ENCODE measurements at places on chromosomes 2 and 18.
A peak's percentile ranks its signal among the peaks of the same experiment; 100 is the strongest.

DNA sequence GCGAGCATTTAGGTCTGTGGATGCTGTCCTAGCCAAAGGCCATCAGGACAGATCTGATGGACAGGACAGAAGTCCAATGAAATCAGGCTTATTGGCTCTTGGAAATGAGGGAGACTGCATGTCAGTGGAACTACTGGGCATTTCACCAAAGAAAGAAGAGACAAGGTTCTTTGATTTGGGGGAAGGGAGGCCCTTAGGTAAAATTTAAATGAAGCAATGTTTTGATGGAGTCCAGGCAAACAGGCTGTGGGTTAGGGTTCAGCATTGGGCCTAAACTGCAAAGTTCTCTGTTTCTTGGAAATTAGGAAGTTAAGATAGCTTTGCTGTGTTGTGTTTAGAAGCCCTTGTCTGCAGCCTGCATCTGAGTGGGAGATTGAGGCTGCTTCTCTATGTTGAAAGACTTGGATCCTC is 31.6 kb upstream of the RNF149 start:
- DNase-seq = no peak

DNA sequence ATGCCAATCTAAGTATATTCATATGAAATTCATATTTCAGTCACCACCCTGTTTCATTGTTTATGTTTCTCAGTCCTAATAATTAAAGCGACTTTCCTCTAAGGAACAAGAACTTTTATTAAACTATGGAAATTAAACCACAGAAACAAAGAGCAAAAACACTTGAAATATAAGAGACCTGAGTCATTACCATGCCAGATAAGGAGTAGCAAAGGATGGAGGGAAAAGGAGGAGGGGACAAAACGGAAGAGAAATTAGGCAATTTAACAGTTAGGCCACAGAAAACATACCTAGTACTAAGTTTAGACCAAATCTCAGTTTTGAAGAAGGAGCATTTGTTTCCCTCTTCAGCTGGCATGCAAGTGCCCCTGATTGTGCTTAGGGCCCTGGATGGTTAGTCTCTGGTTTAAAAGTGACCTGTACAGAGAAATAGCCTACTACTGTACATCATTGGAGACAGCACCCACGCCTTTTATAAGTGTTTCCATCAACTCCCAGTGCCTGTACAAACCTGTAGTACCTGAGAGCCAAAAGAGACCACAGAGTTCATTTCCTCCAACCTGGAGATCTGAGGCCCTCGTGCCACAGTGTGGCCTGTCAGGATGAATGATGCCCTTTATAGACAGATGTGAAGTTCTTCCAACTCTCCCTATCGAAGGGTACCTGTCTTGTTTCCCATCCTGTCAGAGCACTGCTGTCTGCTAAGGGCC is 74.5 kb downstream of the SPATS2L start:
- DNase-seq = no peak

- DNase-seq = peak; percentile 2
Measured at GRCh38 chr18:35376393-35376741, 770 bp downstream of the ZNF396 start.

GRCh38 chr2:219569041-219569440 is 2.3 kb downstream of the OBSL1 start:
- DNase-seq = no peak

- DNase-seq = no peak
Measured at GRCh38 chr2:233433029-233433428, 78.7 kb downstream of the DGKD start.

GRCh38 chr2:144523596-144524117 is 3.7 kb upstream of the ZEB2 start:
- no peak for DNase-seq

DNA sequence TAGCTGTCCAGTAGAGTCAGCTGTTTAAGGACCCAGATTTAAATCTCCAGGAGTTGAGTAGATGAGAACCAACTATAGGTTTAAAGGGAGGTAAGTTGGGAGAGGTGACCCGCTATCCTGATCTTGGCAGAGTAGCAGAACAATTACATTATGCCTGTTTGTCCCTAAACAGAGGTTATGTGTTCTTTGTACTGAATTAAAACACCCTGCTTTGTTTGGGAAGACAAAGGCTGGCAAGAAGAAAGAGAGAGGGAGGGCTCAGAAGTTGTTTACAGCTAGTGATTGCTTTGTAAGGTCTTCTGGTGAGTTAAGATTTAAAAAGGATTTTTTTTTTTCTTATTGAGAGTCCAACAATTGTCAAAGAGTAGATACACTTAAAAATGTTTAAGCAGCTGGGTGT is 37.3 kb downstream of the USP14 start:
- no peak for DNase-seq

DNA sequence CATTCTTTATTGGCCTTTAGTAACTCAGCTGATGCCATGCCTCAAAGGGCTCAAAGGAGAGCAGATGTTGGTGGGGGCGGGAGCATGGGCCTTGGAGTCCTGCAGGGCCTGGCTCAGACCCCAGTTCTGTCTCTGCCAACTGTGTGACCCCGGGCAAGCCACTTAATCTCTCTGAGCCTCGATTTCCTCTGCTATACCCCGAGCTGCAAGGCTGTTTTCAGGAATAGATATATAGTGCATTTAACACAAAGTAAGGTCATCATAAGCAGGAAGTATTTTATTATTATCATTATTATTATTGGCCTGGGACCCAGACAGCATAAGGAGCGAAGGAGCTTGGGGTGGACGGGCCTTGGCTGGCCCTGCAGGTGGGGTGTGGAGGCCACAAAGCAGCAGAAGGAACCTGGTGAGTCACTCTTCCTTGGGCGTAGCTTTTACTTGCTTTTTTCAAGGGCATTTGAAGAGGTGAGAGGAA is 162.7 kb downstream of the INHBB start:
- DNase-seq = no peak

- DNase-seq = no peak
Measured at GRCh38 chr2:215626812-215627281, 191.0 kb upstream of the FN1 start.

DNA sequence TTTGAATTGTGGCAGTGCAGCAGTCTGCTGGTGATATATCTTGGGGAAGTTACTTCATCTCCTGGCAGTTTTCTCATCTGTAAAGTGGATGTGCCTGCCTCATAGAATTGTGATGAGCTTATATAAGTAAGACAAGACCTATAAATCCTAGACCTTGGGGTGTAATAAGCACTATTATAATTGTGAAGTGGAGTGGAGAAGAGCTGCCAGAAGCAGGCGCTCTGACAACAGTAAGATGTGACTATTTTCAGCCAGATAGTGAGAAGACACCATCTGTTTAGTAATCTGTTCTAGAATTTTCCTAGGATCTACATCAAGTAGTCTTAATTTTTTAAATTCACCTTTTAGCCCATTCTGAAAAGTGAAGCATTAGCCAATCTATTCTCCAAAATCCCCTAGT is 85.6 kb upstream of the TSPYL6 start:
- DNase-seq = no peak

DNA sequence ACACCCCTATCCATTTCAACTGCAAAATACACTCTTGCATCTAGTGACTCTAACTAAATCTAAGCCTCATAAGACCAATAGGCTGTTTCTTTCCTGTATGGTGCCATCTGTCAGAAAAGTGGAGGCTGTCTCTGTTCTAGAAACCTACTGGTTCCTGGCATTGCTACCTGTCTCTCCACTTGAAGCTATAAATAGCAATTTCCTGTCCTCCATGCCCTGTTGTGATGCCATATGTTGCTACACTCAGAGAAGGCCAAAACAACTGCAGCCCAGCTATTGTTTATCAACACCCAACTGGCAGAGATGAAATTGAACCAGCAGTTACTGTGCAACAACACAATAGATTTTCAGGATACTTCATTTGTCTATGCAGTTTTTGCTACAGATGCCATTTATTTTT is 1355.1 kb upstream of the SLC39A10 start:
- no peak for DNase-seq

DNA sequence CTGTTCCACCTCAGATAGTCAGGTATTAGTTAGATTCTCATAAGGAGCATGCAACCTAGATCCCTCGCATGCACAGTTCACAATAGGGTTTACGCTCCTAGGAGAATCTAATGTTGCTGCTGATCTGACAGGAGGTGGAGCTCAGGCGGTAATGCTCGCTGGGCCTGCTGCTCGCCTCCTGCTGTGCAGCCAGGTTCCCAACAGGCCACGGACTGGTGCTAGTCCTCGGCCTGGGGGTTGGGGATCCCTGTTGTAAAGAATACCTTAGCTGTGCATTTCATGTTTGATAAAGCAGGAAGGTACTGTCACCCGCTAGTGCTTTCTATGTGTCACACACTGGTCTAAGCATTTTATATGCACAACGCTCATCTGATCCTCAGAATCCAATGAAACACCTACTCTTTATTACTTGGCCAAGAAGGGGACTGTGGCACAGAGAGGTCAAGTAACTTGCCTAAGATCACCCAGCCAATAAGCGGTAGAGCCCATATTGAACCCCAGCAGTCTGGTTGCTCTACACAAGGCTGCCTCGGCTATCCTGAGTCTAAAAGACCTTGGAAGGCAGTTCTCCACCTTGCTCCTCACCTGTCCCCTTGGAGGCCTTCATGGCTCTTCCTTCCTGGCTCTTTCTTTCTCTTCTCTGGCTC is 35.8 kb downstream of the SLC4A3 start:
- DNase-seq = no peak

- no peak for DNase-seq
Measured at GRCh38 chr2:241197947-241198346, 9.5 kb downstream of the ANO7 start.

DNA sequence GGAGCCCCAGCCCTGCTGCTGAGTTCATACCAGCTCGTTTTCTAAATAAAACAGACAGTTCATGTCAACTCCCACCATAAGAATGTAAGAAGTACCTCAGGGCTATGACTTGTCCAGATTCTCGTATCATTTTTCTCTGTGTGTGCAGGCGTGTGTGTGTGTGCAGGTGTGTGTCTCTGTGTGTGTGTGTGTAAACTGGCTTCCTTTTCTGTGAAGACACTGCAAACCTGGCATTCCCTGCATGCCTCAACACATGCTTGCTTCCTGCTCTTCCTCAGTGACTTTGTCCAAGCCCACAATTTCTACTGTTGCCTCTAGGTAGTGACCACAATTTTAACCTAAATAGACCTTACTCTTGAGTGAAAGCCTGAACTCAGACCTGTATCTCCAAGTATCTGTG is 879.0 kb downstream of the SLC4A3 start:
- no peak for DNase-seq

DNA sequence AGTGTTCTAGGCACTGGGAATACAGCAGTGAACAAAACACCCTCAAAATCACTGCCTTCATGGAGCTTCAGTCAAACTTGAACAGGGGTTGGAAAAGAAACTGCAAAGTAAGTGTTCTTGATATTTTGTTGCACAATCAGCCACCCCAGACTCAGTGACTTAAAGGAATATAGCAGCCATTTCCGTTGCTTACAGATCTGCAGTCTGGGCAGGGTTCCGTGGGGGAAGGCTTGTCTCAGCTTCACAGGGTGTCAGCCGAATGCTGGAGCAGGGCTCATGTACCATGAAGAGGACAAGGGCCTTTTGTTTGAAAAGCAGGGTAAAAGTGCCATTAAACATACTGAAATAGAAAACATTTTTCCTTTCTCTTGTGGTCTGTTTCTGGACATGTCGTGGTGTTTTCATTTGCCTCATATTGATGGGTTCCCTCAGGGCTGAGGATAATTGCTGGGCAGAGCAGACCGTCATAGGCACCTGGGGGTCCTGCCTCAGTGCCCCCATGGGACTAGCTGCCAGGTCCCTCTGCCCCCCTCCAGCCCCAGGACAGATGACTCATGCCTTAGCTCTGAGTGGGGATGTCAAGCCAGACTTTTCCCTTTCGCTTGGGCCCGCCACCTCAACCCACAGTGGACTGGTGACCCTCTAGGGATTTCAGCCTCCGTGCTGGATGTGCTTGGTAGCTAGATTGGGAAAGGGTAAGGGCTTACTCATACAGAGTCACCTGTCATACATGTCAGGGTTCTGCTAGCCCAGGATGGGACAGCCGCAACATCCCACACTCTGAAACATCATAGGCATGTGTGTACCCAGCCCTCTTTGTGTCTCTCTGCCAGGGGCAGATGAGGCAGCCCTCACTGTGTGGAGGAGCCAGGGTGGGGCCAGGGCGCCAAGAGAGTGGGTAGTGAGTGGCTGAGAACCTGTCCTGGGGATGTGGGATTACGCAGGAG is 96.5 kb downstream of the PTPRM start:
- DNase-seq = no peak

DNA sequence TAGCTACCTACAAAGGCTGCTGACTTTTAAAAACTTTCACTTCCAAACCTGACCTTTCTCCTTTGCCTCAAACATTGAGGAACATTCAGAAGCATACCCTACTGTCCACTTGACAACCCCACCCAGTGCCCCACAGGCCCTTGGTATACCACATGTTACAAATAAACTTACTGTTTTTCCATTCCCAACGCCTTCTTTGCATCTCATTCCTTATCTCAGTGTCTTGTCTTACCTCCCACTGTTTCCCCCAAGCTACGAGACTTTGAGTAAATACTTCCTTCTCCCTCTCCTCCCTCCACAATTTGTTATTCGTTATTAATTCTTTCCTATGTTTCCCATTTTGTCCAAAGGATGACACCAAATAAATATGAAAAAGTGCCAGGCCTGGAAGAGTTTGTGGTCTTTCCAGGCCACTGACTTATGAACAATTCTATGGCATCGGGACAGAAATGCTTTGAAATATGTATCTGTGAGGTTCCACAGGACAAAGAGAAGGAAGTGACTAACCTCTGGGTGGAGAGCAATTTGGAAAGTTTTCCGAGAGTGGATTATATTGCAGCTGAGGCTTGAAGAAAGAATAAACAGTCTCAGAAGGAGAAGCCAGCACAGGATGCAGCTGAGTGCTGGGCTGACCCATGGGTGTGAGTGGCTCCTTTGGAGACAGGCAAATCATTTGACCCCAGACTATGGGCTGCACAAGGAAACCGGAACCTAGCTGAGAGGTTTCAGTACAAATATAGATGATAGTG is 409.0 kb downstream of the LPIN1 start:
- no peak for DNase-seq

DNA sequence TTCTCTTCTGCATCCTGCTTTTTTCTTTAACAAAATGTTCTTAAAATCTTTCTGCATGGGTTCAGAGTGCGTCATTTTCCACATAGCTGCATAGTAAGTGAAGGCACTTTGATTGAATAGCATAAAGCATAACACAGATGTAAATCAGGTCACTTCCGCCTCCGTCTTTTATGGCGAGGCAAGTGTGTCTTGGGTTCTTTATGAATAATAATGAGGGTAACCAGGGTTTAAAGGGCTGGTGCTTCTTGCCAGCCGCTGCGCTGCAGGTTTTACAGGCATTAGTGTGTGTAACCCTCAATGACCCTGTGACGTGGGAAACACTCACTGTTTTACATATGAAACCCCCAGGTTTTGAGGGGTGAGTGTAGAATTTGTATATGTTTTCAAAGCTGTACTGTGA is 164.2 kb downstream of the MYT1L start:
- DNase-seq = no peak
